ENCODE measurements at places on chromosomes 13 and 19.

DNA sequence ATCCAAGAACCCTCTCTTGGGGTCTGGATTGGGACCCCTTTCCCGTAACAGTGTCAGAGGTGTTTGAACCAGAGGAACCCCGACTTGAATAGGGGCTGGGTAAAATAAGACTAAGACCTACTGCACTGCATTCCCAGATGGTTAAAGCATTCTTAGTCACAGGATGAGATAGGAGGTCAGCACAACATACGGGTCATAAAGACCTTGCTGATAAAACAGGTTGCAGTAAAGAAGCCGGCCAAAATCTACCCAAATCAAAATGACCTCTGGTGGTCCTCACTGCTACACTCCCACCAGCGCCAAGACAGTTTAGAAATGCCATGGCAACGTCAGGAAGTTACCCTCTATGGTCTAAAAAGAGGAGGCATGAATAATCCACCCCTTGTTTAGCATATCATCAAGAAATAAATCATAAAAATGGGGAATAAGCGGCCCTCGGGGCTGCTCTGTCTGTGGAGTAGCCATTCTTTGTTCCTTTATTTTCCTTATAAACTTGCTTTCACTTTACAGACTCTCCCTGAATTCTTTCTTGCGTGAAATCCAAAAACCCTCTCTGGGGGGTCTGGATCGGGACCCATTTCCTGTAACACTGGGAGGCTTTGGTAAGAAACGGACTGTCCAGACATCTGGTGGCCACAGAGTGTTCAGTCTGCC, 4.4 kb upstream of the SIN3B start:
- no peak for DNase-seq

- DNase-seq = no peak
Measured at GRCh38 chr13:74169676-74170075, 35.5 kb upstream of the KLF12 start.

DNA sequence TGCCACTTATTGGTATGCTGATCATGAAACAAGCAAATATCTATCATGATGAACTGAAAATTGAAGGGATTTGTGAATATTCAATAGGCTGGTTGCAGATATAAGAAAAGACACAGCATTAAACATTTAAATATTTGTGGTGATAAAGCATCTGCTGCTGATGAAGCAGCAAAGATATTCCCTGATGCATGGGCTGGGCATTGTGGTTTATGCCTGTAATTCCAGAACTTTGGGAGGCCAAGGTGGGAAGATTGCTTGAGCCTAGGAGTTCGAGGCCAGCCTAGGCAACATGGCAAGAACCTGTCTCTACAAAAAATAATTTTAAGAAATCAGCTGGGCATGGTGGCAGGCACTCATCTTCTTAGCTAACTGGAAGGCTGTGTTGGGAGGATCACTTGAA, 54.5 kb downstream of the GPR180 start:
- DNase-seq = no peak

DNA sequence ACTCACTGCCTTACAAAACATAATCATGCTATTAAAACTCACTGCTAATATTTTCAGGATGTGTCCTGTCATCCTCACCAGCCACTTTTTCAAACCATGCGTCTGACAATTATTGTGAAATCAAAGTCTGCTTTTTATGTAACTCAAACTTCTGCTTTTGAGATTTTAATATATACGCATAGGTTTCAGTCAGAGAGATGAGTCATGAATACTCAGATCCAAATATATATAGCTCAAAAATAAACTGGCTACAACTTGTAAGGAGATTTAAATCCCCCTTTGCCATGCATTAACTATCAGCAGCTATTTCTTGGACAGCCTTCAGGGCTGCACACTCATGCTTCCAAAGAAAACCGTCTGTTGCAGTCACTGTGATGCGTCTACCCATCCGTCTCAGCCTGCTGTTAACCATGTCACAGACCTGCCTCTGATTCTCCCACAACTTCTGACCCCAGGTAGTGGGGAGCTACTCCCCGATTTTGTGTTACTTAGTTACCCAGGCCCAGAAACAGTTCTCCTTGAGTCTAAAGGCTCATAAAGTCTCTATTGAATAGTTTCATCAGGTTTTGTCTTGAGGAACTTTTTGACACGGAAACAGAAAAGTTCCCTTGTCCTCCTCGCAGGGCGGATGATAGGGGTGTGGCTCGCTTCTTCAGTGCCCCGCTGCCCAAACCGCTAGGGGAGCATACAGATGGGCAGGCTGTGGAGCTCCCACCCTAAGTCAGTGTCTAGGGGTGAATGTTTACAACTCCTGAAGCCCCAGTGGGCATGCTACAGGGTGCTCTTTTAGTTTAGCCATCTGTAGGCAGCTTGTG, 33.8 kb upstream of the SGCG start:
- no peak for DNase-seq

DNA sequence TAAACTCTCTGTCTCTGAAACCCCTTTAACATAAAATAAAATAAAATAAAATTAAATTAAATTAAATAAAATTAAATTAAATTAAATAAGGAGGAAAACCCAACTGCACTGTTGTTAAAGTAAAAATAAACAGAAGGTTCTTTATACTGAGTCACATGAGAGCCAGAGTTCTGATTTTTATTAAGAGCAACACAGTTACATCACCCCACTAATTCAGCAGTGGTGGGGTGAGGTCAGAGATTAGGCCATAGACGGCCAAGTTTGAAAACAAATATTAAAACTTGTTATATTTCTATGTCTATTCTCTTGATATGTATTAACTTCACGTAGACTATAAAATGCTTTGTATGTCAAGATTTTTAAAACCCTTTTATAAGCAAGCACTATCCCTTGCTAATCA, 59.5 kb downstream of the MYCBP2 start:
- DNase-seq = no peak

GRCh38 chr13:41582027-41582463, 124.7 kb downstream of the RGCC start:
- DNase-seq = no peak

- no peak for DNase-seq
Measured at GRCh38 chr13:46893221-46893740, 3.6 kb downstream of the HTR2A start.

GRCh38 chr13:42279986-42280385, 8.0 kb downstream of the AKAP11 start:
- DNase-seq = no peak

DNA sequence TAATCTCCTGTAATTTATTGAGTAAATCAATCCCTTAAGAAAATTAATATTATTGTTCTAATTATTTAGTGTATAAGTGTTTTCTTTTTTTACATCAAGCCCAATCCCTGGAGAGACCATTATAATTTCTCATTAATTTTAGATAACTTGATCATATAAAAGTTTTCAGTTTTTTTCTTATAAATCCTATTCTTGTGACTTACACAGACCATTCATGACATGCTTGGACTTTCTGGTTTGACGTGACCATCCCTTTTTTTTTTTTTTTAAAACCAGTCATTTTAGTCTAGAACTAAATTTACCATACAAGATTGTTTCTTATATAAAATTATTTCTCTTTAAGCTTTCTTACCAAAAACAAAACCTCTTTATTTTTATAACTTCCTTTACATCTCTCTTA, 5.4 kb upstream of the MTRF1 start:
- DNase-seq = no peak

GRCh38 chr19:53332484-53332883, 1.1 kb upstream of the ZNF845 start:
- DNase-seq = no peak

- no peak for DNase-seq
Measured at GRCh38 chr13:56352901-56353300, 787.8 kb upstream of the PRR20A start.

GRCh38 chr13:114078461-114079451, 53.7 kb downstream of the RASA3 start:
- peak; percentile 2 for DNase-seq

- peak; percentile 24 for DNase-seq
Measured at GRCh38 chr13:48532256-48532505, 699 bp downstream of the RCBTB2 start.

- DNase-seq = no peak
Measured at GRCh38 chr13:68185444-68186141, 955.5 kb upstream of the PCDH9 start.

DNA sequence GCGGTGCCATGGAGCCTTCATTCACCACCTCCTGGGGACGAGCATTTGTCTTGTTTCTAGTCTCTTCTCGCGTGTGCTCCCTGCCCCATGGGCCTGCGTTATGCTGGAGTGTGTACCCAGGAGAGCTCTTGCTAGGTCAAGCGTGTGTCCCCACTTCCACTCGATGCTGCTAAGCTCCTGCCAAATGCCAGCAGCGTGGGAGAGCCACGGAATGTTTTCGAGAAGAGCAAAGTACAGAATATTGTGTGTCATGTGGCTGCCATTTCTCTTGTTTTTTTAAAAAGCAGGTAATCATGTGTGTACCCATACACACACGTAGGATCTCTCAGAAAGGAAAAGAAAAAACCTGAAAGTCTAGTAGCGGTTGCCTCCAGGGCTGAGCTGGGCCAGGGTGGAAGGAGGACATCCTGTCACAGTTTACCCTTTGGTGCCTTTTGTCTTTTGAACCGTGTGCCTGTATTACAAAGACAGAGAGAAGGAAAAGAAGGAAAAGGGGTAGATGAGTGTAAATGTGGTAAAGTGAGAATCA, 28.6 kb downstream of the PAK4 start:
- DNase-seq = no peak

DNA sequence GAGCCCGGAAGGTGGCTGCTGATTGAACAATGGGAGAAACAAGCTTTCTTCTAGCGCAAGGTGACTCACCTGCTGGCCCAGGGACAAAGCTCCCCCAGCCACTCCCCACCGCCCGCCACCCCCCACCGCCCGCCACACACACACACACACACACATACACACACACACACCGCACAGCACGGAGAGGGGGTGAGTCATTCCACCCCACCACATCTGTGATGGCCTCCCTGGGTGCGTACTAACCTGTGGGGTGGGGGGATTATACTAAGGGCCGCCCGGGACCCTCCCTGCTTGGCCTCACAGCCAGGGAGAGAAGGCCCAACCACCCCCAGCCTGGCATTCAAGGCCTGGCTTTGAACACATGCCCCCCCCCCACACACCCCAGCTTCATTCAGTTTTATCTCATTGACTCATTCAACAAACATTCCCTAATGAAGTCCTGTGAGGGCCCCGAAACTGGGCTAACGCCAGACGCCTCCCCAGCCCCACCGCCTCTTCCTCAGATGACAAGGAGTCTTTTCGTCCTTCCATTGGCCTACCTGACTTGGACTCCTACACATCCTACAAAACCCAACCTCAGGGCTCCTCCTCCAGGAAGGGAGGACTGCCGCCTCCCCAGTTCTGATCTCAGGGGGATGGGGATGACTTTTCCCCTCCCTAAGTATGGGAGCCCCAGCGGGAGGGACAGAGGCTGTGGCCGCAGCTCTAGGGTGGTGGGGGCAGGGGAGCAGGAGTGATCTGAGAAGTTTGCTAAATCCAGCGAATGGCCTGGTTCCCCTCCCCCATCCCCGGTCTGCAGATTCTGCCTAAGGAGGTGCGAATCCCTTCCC, 5.8 kb upstream of the ONECUT3 start:
- peak; percentile 95 for DNase-seq

GRCh38 chr13:30792285-30793000, 57.1 kb downstream of the ALOX5AP start:
- peak; percentile 41 for DNase-seq

DNA sequence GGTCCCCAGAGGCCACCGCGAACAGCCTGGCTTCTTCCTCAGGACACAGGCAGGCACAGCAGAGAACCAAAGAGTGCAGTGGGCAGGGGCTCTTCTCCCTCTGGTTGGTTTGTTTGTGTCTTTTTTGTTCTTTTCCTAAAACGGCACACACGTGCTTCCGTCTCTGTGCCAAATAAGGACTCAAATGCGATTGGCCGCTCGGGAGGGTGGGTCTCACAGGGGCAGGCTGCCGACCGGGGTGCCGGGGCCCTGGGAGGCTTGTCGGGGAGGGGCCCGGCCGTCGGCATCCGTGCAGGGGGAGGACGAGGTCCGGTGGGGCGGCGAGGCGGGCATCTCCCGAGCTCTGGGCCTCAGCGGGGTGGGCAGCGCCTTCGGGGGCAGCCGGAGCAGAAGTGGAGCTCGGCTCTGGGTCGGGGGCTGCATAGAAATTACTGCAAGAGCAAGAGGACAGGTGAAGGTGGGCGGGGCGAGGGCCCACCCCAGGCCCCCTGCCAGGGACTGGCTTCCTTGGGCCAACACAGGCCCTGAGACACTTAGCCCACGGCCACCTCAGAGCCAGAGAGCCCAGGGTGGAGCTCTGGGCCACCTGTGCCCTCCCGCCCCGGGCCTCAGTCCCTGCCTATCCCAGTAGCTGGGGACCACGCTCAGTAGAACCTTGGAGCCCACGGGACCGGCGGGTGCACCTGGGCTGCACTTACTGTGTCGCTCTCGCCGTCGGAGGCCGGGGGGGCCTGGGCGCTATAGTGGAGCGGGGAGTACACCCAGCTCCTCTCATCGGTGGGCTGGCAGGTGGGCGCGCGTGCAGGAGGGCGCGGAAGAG, 6.4 kb upstream of the CACTIN start:
- no peak for DNase-seq

DNA sequence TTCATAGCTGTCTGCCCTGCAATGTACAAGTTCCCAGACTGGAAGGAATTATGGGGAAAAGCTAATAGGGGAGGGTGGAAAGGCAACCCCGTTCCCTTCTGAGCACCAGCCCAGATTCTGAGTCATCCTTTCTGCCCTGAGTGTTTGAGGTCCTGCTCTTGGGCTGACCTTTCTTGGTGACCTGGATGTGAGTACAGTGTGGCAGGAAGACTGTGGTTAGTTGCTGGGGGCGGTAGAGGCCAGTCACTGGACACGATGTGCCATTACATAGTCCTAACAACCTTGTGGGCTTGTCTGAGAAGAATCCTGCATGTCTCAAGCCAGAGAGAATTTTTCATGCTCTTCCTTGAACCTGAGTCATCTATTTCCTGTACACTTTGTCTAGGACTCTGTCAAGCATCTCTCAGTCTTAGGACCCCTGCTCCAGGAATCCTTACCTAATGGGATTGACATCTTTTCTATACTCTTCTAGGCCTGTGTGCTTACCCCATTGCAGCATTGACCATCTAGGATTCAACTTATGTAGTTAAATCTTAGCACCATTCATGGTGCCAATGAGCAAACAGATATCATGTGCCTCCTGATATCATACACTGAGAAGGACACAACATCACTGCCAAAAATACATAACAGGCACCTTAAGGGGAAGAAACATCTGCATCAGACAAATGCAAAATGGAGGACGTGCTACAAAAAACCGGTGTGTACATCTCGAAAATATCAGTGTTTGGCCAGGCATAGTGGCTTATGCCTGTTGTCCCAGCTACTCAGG, 8.1 kb upstream of the ANGPTL4 start:
- peak; percentile 27 for DNase-seq

DNA sequence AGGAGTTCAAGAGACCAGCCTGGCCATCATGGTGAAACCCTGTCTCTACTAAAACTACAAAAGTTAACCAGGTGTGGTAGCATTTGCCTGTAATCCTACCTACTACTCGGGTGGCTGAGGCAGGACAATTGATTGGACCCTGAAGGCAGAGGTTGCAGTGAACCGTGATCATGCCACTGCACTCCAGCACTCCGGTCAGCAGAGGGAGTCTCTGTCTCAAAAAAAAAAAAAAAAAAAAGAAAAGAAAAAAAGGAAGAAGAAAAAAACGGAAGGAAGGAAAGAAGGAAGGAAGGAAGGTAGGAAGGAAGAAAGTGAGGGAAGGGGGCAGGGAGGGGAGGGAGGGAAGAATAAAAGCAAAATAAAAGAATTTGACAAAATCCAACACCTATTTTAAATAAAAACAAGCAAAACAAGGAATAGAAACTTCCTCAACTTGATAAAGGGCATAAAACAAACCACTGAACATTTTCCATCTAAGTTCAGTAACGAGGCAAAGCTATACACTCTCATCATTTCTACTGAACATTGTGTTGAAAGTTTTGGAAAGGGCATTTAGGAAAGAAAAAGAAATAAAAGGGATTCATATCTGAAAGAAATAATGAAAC, 411.6 kb upstream of the SLITRK5 start:
- DNase-seq = peak; percentile 3

All from LoVo (cell line).